ENCODE measurements at places on chromosomes 1 and 21.

- no peak for DNase-seq
Measured at GRCh38 chr1:119075614-119076013, 64.8 kb downstream of the WARS2 start.

DNA sequence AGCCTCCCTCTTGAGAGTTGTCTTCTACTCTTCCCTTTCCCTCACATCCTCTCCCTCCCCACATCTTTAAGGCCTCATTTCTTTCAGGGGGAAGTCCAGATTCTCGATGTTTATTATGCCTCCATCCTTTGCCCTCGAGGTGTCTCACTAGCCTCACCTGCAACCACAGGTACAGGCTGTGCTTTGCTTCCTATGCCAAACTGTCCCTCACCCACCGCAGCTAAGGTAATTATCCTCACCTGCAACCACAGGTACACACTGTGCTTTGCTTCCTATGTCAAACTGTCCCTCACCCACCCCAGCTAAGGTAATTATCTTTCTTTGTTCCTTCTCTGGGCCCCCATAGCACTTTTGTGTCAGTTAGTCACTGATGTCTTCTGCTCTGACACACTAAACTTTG lies 328.1 kb upstream of the SNX7 start:
- DNase-seq: no peak

DNA sequence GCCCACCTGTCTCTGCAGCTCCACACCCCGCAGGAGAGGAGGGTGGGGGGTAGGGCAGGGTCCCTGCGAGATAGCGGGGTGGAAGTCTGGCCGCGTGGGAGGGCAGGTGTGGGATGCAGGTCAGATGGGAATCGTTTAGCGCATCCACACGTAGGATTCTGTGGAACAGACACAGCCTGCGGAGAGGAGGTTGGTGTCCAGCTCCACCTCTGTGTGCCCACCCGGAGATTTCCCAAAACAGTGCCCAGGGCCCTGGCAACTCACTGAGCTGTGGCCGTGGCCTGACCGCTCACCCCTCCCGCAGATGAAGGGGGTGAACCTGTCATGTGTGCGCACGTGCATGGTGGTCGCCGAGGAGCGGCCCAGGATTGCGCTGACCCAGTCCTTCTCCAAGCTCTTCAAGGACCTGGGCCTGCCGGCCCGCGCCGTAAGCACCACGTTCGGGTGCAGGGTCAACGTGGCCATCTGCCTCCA lies 46.9 kb downstream of the S100B start:
- DNase-seq: no peak

DNA sequence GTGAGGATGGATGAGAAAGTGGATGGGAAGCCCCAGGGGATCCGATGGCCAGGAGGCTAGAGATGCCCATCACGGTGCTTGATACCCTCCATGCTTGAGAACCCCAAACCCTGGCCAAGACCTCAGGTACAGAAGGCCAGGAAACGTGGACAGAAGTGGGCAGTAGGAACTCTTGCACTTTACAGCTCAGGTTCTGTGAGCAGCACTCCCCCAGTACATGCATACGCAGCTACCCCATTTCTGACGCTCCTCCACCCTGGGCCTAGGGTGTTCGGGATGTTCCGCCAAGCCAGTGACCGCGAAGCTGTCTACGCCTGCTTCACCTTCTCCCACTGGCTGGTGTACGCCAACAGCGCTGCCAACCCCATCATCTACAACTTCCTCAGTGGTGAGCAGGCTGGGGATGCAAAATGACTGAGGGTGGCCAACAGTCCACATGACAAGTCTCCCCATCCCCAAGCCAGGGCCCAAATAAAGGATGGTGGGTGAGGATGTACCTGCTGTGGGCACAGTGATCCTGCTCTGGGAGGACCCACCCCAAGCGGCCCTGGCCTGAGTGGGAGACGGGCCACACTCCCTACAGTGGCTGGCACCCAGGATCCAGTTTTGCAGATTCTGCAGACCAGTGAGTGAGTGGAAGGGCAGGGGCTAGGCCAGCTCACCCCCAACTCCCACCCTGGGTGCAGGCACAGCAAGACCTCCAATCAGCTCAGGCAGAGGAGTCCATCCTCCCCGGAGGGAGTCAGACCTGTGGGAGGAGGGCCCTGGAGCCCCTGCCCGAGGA lies 7.4 kb downstream of the HCRTR1 start:
- DNase-seq: no peak

DNA sequence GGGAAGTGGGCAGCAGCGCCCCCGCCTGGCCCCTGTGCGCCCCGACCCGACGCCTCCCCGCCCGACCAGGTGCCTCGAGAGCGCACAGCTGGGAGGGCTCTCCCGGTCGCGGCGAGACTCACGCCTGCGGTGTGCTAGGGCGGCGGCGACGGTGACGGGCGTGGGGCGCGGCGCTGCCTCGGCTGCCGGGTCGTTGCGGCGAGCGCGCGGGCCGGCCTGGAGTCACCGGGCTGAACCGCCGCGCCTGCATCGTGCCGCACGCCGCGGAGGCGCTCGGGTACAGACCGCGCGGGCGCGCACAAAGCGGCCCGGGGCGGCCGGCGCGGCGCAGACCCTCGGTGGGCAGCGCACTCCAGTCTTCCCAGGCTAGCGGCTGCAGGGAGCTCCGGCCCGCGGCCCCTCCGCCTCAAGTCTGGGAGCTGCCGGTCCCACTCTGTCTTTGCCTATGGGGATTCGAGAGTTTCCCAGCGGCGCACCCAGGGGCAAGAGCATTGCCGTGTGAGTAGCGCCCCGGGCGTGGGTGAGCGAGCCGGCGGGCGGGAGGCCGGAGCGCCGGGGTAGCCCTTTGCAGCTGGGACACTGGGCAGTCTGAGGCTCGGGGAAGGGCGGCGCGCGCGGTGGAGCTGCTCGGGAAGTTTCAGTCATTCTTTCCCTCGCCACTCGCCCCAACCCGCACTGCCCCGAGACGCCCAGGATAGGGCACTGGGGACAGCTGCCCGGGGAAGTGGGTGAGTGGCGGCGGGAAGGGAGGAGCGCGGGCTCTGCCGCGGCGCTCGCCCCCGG lies at the start of gene SLC35F3:
TSS of gene SLC35F3 (plus strand) at position 44 of the 783 bp plus-strand sequence.
- DNase-seq: no peak

- DNase-seq: no peak
Measured at GRCh38 chr1:178684542-178685000, 40.5 kb upstream of the RALGPS2 start.

GRCh38 chr1:202952818-202953217 lies 5.3 kb downstream of the ADIPOR1 start:
- no peak for DNase-seq

- DNase-seq: no peak
Measured at GRCh38 chr1:15734901-15735300, 1.2 kb upstream of the SLC25A34 start.

DNA sequence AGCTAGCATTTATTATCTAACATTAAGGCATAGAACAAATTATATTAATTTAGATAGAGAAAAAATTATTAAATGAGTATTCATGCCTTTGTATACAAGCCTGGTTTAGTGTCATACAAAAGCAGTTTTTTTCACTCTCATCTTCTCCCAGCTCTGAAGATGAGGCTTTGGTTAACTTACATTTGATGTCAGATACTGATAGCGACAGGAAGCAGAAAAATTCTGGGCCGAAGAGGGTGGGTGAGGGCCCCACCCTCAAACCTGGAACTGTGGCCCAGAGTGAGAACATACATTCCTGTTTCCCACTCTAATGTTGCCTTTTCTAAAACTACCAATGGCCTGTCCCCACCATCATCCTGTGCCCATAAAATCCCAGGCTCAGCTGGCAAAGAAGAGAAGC lies 15.0 kb downstream of the OR2T1 start:
- DNase-seq: no peak
